Nasal cavity respiratory epithelium epithelial cell of viscerocranial mucosa (primary cell): ENCODE measurements at places on chromosomes 12 and 14. TPM values are rescaled to one million over a fixed set of nuclear protein-coding genes. Genes with fewer than 3 reads are reported as not detected.

CCDC177 gene
- not detected in 2 replicates for total RNA-seq

NR4A1 gene
- 0.28 and 0.68 TPM in 2 replicates for total RNA-seq

BEST3 gene
- total RNA-seq, result not detected in 2 replicates

APOF gene
- total RNA-seq, result not detected in 2 replicates

GSG1 gene
- total RNA-seq, result not detected in 2 replicates

SERPINA12 gene
- not detected in 2 replicates for total RNA-seq

TBK1 gene
- 22.9 and 25.4 TPM in 2 replicates for total RNA-seq

SLC39A2 gene
- total RNA-seq, result 0.64 and 1.0 TPM in 2 replicates

OR6S1 gene
- not detected in 2 replicates for total RNA-seq

ADAM20 gene
- total RNA-seq, result 0.68 and 2.5 TPM in 2 replicates

CMA1 gene
- not detected in 2 replicates for total RNA-seq

BBOF1 gene
- total RNA-seq, result 1.7 and 2.9 TPM in 2 replicates

SYT1 gene
- 0.14 and 0.68 TPM in 2 replicates for total RNA-seq

RNASE7 gene
- total RNA-seq, result 19.9 and 33.8 TPM in 2 replicates

NR1H4 gene
- total RNA-seq, result not detected in 2 replicates

DTX1 gene
- not detected in 2 replicates for total RNA-seq

CLEC6A gene
- total RNA-seq, result not detected in 2 replicates
